ENCODE measurements at places on chromosomes 5 and 9.

DNA sequence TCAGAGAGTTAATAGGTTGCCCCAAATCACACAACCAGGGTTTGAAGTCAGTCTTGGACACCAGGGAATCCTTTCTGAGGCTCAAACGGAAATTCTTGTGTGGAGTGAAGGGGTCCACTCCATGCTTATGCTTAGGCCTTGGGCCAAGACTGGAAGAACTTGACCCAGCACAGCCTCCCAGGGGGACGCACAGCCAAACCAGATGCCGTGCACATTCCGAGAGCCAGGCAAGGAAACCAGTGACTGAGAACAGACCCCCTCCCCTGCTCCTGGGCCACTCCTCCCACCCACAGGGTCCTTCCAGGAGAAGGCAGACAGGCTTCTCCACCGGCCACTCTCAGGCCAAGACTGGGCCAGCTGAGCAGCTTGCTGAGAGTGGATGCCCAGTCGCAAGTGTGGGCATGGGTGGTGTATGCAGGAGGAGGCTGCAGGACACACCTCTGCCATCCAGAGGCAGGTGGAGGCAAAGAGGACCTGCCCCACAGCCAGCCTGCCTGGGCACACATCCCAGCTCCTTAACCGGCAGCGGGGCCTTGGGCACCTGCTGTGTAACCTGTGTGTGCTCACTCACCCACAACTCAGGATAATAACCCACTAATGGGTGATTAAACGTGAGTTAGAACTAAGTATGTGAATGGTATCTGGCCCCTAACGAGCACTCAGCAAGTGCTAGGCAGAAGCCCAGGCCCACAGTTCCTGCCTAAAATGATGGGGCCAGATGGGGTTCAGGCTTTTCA is 38.0 kb downstream of the NIPAL4 start:
- DNase-seq: no peak

DNA sequence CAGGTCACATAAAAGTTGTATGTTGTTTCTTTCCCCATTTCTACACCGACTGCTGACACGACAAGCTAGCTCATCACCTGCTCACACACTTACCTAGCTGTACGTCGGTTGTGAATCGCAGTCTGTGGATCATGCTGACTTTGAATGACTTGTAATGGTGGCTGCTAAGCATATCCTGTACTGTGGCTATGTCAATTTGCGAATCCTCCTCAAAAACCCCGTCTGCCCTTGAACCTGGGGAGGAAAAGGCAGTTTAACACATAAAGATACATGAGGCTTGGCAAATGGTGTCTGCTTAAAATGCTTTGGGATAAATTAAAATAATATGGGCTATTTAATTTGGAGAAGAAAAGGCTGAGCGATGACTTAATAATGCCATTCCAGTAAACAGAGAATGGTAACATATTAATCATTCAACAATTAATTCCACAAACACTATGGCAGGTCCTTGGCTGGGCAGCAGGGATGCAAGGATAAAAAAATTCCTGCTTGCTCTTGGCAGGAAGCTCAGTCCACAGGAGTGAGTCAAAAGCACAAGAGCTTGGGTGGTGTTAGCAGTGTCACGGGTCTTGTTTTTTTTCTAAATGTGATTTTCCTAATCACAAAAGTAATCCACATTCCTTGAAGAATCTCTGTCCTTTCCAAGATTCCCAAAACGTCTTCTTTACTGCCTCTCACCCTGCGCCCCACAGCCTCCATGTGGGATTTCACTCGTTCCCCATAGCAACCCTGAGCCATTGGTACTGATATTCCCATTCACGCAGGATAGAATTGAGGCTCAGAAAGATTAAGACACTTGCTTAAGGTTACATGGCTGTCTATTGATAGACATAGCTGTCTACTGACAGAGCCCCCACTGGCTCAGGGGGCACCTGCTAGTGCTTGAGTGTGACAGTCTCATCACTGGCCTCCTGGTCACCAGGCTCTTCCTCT is 222.4 kb downstream of the MAPKAP1 start:
- DNase-seq: no peak

DNA sequence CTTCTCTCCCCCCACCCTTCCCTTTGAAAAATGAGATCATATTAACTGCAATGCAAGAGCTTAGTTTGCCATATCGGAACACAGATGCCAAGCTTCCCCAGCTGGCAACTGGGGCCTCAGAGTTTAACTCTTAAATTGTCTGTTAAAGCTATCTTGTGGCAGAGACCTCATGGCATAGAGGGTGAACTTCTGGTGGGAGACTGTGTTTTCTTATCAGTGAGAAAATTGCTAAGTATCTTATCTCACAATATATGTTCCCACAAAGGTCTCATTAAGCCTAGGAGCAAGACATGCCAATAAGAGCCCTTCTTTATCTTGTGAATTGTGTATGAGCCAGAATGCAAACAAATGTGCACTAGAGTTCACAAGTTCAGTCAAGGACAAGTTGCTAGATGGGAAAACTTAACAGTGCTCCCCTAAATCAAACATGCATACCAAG is 12.3 kb downstream of the NFIB start:
- DNase-seq: no peak

- no peak for DNase-seq
Measured at GRCh38 chr5:2015124-2015848, 132.6 kb upstream of the IRX4 start.

DNA sequence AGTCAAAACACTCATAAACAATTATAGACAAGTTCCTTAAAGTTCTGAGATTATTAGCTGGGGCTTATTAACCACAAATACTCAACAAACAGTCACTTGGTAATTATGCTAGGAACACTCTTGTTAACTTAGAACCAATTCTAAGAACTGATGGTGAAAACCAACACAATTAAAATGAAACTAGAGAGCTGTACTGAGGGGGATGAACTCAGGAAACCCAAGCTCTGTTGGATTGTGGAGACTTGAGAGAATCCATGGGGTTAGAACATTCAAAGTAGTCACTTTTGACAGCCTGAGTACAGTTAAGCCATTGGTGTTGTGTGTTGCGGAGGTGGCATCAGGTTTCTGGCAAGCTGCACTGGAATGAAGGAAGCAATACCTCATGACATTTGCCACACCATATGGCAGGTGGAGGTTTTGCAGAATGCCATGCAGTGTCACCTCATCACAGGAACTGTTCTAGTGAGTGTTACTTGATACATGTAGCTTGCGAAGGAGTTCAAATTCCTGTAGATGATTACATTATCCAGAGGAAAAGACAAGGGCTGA is 480.9 kb upstream of the CD180 start:
- no peak for DNase-seq

GRCh38 chr9:88005240-88005639 is 30.9 kb upstream of the CDK20 start:
- DNase-seq: no peak

GRCh38 chr5:17005107-17005828 is 69.2 kb upstream of the MYO10 start:
- no peak for DNase-seq

DNA sequence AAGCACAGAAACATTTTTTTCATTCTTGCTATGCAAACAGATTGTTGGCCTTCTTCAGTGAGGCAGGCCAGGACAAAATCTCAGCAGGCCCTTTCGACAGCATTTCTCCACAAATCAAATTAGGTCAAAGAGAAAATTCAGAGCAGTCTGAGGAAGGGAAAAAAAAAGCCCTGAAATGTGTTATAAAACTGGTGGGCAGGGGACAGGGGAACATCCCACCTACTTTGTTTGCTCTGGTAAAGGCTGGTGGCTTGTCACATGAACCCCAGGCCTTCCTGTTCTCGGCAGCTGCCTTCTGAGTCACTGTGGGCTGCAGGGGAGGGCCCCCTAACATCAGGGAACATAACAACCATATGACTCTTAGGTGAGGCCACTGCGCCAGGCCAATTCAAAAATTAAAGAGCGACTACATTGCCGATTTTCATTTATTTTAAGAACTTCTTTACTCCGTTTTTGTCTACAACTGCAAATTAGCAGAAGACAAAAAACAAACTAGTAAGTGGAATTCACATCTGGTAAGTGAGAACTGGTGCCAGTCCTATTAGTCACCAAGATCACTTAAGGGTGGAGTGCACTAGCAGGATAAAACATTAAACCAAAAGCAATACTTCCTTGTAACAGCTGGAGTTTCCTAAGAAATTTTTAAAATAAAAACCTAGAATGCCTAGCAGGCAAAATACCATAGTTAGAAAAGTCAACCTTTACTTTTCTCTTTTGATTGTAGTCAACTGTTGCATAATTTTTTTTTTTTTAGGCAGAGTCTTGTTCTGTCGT is 46.2 kb upstream of the DENND4C start:
- peak; percentile 78 for DNase-seq

DNA sequence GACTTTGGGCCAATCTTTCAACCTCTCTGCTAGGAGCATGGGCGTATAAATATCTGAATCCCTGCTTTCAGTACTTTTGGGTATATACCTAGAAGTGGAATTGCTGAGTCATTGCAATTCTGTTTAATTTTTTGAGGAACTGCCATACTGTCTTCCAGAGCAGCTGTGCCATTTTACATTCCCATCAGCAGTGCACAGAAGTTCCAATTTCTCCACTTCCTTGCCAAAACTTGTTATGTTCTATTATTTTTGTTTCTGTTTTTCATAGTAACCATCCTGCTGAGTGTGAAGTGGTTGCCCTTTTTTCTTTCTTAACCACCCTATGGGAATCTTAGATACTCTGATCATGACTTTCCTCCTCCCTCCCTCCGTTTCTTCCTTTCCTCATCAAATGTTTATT is 11.1 kb upstream of the CCIN start:
- peak; percentile 44 for DNase-seq

GRCh38 chr5:178069909-178070308 is 43.4 kb upstream of the N4BP3 start:
- no peak for DNase-seq

- DNase-seq: no peak
Measured at GRCh38 chr9:106286249-106286648, 576.7 kb upstream of the ZNF462 start.

- DNase-seq: no peak
Measured at GRCh38 chr9:93139365-93140182, 5.5 kb upstream of the NINJ1 start.

GRCh38 chr9:97564291-97565175 is 63.1 kb downstream of the TMOD1 start:
- DNase-seq: peak; percentile 20

GRCh38 chr5:109711673-109712072 is 21.9 kb downstream of the MAN2A1 start:
- no peak for DNase-seq

GRCh38 chr5:163790497-163790896 is 285.1 kb downstream of the MAT2B start:
- DNase-seq: no peak

GRCh38 chr9:132632413-132633129 is 37.2 kb downstream of the DDX31 start:
- no peak for DNase-seq

DNA sequence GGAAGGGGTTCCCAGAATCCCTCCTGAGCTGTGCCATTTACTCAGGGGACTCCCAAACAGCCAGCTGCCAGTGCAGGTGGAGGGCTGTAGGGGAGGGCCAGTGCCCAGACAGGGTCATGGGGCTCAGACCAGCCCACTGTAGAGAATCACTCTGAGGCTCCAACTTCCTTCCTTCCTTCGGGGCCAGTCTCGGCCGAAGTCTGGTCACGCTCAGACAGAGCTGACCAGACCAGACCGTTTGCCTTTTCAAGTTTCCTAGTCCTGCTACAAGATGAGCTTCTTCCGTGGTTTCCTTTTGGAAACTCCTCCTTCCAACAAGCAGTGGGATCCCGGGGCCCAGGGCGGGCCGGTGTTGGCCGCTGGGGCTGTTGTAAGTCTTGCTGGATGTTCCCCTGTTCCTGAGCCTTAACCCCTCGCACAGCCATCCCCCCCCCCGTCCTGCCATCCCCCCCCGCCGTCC is 52.6 kb downstream of the SAR1B start:
- no peak for DNase-seq

GRCh38 chr5:35771300-35771699 is 85.4 kb upstream of the IL7R start:
- no peak for DNase-seq

- no peak for DNase-seq
Measured at GRCh38 chr5:150398722-150399523, 13.8 kb downstream of the CD74 start.

DNA sequence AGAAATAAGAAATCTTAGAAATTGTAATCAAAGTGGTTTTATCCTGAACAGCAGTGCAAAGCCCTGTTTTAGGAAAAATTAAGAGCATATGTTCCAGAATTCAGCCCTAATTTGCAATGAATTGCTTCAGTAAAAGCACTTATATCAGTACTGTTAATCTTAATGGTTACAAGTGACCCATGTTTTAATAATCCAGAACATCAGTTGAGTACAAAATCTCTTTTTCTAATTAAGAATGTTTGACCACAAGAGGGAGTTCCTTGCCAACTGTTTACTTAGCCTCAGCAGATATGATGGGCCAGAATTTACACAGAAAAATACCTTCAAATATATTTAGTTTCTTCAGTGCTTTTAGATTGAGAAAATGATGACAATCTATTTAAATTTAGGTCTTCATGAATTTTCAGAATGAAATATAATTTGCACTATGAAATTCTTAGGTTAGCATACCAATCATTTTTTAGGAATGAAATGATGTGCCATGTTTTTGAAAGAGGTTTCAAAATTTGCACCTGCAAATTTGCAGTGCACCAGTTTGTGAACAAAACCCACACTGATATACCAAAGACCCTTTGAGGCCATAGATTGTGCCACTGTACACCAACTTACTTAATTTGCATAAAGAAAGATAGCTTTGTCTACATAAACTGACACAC is 926.3 kb upstream of the ARRDC3 start:
- DNase-seq: peak; percentile 39

DNA sequence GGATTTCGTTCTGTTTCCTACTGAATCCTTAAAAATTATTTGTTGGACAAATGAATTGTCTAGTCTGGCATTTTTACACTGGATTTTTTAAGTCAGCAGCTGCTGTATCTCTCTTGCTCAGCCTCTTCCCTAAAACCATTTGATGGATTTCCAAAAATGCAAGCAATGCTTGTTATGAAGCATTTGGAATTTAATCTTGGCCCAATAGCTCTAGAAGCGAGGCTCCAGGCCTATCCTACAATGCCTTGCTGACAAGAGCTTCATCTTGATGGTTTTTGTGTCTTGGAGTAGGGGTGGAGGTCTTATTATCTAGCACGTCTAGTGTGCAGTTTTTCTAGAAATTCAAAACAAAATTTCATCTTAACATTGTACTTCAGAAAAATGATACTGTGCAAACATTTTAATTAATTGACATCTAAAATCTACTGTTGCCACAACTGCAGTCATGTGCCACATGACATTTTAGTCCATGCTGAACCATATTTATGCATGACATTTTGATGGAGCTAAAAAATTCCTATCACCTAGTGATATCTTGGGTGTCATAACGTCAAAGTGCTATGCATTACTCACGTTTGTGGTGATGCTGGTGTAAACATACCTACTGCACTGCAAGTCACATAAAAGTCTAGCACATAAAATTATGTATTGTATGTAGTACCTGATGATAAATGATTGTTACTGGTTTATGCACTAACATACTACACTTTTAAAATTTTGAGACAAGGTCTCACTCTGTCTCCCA is 5.9 kb upstream of the RAD23B start:
- DNase-seq: no peak

- DNase-seq: no peak
Measured at GRCh38 chr5:5930561-5930960, 447.8 kb downstream of the MED10 start.

GRCh38 chr9:99486684-99487083 is 264.6 kb downstream of the SEC61B start:
- no peak for DNase-seq

Data from skin of body (tissue), 3 donors.